ENCODE measurements at places on chromosomes 12 and 14.
A peak's percentile ranks its signal among the peaks of the same experiment; 100 is the strongest.

- H3K27ac ChIP-seq = no peak overlapping the region
- DNase-seq = no peak
- no peaks in the 10 kb centered on the region for H3K36me3 ChIP-seq
- no peaks in the 10 kb centered on the region for H3K27me3 ChIP-seq
Measured at GRCh38 chr12:97257726-97258125, 204.9 kb upstream of the RMST start.

DNA sequence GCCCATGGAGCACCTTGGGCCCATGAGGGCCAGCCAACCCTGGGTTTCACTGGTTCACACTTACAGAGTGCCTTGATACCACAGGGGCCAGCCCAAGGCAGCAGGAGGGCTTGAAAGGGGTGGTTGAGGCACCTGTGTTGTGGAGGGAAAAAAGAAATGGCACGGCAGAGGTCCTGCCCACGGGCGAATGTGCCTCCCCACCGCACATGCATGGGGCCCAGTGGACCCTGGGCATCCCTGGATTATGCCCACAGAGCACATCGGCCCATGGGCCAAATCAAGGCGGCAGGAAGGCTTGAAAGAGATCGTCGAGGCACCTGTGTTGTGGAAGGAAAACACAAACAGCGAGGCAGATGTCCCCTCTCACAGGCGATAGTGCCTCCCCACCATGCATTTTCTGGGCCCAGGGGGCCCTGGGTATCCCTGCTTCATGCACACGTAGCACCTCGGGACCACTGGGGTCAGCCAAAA is 378.1 kb downstream of the ALG10 start:
- DNase-seq = no peak
- H3K27ac ChIP-seq = no peak overlapping the region
- no peak overlapping the region for H3K4me3 ChIP-seq

GRCh38 chr14:61719344-61720293 is 24.3 kb downstream of the HIF1A start:
- H3K4me1 ChIP-seq = peaks cover 11% of the 10 kb centered on the region
- peaks cover 20% of the 10 kb centered on the region for H3K36me3 ChIP-seq
- peak overlapping the region; percentile 10 for H3K4me3 ChIP-seq
- H3K27me3 ChIP-seq = no peaks in the 10 kb centered on the region

GRCh38 chr14:105767315-105767714 is 240.9 kb downstream of the TMEM121 start:
- no peak for DNase-seq
- H3K27ac ChIP-seq = no peak overlapping the region
- no peaks in the 10 kb centered on the region for H3K4me1 ChIP-seq
- no peaks in the 10 kb centered on the region for H3K36me3 ChIP-seq
- H3K4me3 ChIP-seq = no peak overlapping the region
- no peaks in the 10 kb centered on the region for H3K27me3 ChIP-seq

- H3K4me3 ChIP-seq = no peak overlapping the region
- H3K36me3 ChIP-seq = no peaks in the 10 kb centered on the region
- H3K4me1 ChIP-seq = no peaks in the 10 kb centered on the region
- H3K27me3 ChIP-seq = no peaks in the 10 kb centered on the region
Measured at GRCh38 chr14:30242744-30243143, 315.1 kb upstream of the PRKD1 start.

DNA sequence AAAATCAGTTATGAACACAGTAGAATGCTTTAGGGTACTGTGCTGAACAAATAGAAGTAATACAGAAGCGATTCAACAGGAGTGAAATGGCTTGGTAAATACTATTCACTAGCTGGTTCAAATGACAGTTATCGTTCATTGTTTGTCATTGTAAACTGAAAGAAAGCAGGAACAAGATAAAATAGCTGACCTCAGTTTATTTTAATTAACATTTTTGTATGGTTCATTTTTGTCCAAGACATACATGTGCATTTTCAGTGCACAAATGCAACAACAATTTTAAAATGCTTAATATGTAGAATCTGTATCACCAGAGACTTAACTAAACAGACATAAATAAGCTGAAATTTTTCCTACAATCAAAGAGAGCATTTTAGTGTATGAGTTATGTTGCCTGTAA is 49.9 kb downstream of the ALX1 start:
- H3K4me1 ChIP-seq = no peaks in the 10 kb centered on the region
- no peak overlapping the region for H3K27ac ChIP-seq
- H3K36me3 ChIP-seq = no peaks in the 10 kb centered on the region
- DNase-seq = no peak
- no peak overlapping the region for H3K4me3 ChIP-seq

DNA sequence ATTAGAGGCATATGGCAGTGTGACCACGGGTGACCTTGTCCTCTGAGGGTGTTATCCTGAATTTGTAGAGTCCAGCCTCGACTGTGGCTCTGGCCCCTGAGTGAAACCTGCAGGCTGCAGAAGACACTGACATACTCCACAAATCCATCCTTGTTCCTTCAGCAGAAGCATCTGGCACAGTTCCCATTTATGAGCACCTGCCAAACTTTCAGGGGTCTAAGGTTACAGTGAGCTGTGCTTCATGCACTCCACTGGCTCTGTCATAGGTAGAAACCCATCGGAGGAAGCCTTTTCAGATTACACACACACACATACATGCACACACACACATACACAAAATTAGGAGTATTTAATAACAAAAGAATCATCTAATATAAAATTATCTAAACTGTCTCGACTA is 13.6 kb upstream of the NUAK1 start:
- H3K36me3 ChIP-seq = no peaks in the 10 kb centered on the region
- no peak overlapping the region for H3K4me3 ChIP-seq
- H3K4me1 ChIP-seq = no peaks in the 10 kb centered on the region
- no peak for DNase-seq
- no peak overlapping the region for H3K27ac ChIP-seq
- no peaks in the 10 kb centered on the region for H3K27me3 ChIP-seq

DNA sequence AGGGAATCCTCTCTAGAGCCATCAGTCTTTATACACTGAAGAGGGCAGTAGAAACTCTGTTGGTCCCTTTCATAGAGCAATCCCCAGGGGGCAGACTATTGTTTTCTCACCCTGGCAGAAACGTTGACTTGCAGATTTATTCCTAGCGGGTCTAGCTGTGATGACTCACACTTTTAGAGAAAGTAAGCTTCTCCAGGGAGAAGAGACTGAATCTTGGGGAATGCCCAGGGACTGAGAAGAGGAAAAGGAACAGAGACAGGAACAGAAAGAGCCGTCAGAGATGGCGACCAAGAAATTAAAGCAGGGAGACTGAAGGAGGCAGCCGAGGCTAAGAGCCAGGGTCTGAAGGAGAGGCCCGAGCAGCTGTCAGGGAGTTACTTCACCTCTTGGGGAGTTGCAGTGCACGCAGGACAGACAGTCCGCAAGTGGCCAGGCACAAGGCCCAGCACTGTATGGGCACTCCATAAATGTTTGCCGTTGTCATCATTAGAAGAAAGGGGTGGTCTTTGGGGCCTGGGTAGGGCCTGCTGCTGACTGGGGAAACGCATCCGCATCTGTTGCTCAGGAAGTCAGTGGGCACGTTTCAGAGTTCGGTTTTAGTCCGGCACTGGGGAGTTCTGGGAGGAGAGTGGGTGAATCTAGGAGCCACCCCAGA is 13.0 kb downstream of the PLEKHG6 start:
- peaks cover 13% of the 10 kb centered on the region for H3K36me3 ChIP-seq
- peaks cover 11% of the 10 kb centered on the region for H3K4me1 ChIP-seq
- no peak overlapping the region for H3K4me3 ChIP-seq
- peak overlapping the region; percentile 22 for H3K27ac ChIP-seq

DNA sequence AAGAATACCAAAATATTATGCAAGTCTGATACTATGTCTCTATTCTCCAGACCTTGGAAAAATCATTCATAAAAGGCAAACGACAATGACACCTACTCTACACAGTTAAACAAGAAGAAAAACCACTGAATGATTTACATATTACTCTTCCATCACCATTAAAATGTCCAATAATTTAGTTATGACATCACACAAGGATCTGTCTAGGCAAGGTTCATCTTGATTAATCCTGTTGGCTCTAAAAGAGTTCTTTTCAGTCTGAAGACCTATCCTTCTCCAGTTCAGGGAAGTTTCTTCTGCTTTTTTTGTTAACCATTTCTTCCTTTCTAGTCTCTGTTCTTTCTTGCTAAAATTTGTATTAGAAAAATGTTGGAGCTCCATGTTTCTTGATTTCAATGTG is 64.0 kb downstream of the OSBPL8 start:
- no peaks in the 10 kb centered on the region for H3K27me3 ChIP-seq
- H3K4me3 ChIP-seq = no peak overlapping the region
- peaks cover 5% of the 10 kb centered on the region for H3K36me3 ChIP-seq
- no peak overlapping the region for H3K27ac ChIP-seq

DNA sequence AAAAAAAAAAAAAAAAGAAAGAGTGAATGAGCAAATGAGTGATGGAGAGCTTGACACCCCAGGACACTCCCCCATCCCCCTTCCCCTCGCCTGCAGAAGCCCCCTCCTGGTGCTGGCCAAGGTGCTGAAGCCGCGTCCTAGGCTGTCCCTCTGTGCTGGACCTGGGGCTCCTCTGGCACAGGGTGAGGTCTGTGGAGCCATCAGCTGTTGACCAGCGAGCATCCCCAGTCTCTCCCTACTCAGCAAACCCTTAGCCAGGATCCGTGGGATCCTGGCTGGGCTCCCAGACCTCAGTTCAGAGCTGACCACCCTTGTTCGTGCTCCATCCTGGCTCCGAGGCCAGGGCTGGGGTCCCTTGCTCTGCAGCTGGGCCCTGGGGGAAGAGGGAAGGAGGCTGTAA is 5.4 kb upstream of the KIF26A start:
- no peak overlapping the region for H3K4me3 ChIP-seq
- no peak overlapping the region for H3K27ac ChIP-seq
- H3K4me1 ChIP-seq = peaks cover 6% of the 10 kb centered on the region
- no peaks in the 10 kb centered on the region for H3K36me3 ChIP-seq
- no peak for DNase-seq

- no peak overlapping the region for H3K27ac ChIP-seq
Measured at GRCh38 chr12:127383281-127383680, 883.7 kb upstream of the TMEM132C start.

GRCh38 chr14:49766839-49767238 is 1.1 kb upstream of the KLHDC2 start:
- H3K4me3 ChIP-seq = peak overlapping the region; percentile 99
- H3K4me1 ChIP-seq = peaks cover 20% of the 10 kb centered on the region
- peak overlapping the region; percentile 46 for H3K27ac ChIP-seq
- DNase-seq = peak; percentile 10
- no peaks in the 10 kb centered on the region for H3K27me3 ChIP-seq
- H3K36me3 ChIP-seq = no peaks in the 10 kb centered on the region

- no peaks in the 10 kb centered on the region for H3K4me1 ChIP-seq
- H3K36me3 ChIP-seq = no peaks in the 10 kb centered on the region
- DNase-seq = no peak
- no peaks in the 10 kb centered on the region for H3K27me3 ChIP-seq
Measured at GRCh38 chr14:52051251-52051650, 17.6 kb downstream of the NID2 start.

DNA sequence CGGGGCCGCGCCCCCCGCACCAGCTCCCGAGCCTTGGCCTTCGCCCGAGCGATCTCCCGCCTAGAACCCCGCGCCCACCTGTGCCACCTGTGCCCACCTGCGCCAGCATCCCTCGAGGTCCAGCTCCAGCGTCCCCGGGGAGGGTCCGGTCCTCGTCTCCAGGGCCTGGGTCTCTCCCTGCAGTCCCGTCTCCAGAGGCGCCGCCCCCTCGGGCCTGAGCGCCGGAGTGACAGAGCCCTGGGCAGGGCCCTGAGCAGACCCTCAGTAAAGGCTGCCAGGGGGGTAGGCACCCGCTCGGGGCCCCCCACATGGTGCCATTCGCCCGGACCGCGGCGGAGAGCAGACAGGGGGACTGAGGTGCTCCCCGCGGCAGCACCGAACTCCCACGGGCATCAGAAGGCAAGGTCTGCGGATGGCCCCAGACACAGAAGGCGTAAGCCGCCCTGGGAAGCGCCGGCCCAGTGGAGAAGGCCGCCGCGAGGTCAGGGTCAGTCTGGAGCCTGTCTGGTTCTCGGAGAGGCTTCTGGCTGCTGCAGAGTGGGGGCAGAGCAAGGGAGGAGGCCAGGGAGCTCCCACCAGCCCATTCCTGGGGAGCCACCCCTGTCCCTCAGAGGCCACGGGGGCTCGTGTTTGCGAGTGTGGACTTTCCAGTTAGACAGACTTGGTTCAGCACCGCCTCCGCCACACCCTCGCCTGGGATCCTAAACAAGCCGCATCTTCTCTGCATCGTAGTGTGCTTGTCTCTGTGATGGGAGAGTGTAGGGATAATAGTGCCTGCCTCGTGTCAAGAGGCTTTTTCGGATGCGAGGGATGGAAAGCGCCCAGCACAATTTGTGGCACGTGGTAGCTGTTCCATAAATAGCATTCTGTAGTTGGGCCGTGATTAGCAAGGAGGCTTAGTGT is 1.1 kb upstream of the PPP1R13B start:
- H3K4me3 ChIP-seq = no peak overlapping the region
- H3K4me1 ChIP-seq = peaks cover 15% of the 10 kb centered on the region
- no peaks in the 10 kb centered on the region for H3K36me3 ChIP-seq
- H3K27ac ChIP-seq = peak overlapping the region; percentile 2
- peaks cover 50% of the 10 kb centered on the region for H3K27me3 ChIP-seq

DNA sequence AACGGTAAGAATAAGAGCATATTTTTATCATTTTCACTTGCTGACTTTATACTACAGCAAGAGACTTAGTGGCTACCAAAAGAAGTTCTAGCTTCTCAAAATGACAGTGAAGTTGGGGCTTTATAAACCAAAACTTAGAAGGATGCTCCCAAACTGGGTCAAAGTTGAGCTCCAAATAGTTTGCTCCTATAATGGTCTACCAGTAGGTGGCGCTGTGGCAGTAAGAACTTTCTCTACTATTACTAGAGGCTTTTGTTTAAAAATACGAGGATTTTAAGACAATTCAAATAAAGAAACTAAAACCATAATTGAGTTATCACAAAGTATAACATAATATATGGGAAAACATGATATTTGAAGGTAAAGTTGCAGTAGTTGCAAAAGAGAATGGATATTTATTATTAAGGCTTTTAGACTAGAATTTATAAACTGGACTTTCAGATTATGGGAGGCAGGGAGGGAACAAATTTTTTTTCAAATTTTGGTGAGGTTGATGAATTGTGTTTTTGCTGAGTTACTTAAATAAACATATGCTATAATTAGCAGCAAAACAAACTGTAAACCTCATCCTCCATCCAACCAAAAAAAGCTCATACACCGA is 75.0 kb downstream of the TGFB3 start:
- H3K27me3 ChIP-seq = no peaks in the 10 kb centered on the region
- DNase-seq = peak; percentile 18
- no peak overlapping the region for H3K27ac ChIP-seq
- H3K4me1 ChIP-seq = no peaks in the 10 kb centered on the region
- H3K36me3 ChIP-seq = peaks cover 13% of the 10 kb centered on the region
- no peak overlapping the region for H3K4me3 ChIP-seq

GRCh38 chr14:55373784-55374705 is 37.6 kb downstream of the ATG14 start:
- no peak for DNase-seq
- no peaks in the 10 kb centered on the region for H3K27me3 ChIP-seq
- H3K4me3 ChIP-seq = no peak overlapping the region
- no peak overlapping the region for H3K27ac ChIP-seq
- H3K4me1 ChIP-seq = peaks cover 5% of the 10 kb centered on the region
- H3K36me3 ChIP-seq = peaks cover 20% of the 10 kb centered on the region

- no peaks in the 10 kb centered on the region for H3K36me3 ChIP-seq
- H3K27ac ChIP-seq = no peak overlapping the region
- no peaks in the 10 kb centered on the region for H3K27me3 ChIP-seq
- DNase-seq = no peak
Measured at GRCh38 chr12:56935752-56936151, 1.5 kb upstream of the SDR9C7 start.

GRCh38 chr12:92046557-92047392 is 98.9 kb downstream of the BTG1 start:
- DNase-seq = no peak
- H3K4me1 ChIP-seq = peaks cover 11% of the 10 kb centered on the region
- H3K36me3 ChIP-seq = no peaks in the 10 kb centered on the region
- no peaks in the 10 kb centered on the region for H3K27me3 ChIP-seq
- H3K27ac ChIP-seq = no peak overlapping the region

All from thymus (tissue), 14 donors.